Activated T-cell treated with anti-CD3 and anti-CD28 coated beads, Interleukin-2, amount 50 U/mL, for 4 hours (primary cell): ENCODE measurements at places on chromosomes 1 and 21.

GRCh38 chr1:116983112-116983511 lies 18.4 kb upstream of the CD101 start:
- no peak for DNase-seq

DNA sequence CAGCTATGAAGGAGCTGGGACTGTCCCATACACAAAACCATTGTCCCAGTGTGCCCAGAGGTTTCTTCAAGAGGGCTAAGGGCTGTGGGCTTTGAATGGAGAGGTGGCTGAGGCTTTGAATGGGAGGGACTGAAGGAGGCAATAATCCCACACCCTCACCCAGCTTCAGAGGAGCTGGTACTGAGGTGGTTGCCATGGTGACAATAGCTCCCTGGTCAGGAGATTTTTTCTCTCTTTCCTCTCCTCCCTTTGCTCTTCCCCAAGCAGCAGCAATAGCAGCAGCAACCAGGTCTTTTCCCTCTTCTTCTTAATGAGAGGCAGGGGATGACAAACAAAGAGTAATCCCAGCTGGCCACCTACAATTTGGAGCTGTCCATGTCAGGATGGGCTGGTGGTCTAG lies 1.6 kb downstream of the HPCAL4 start:
- DNase-seq: no peak

- no peak for DNase-seq
Measured at GRCh38 chr1:207459008-207459407, 4.9 kb downstream of the CR2 start.

DNA sequence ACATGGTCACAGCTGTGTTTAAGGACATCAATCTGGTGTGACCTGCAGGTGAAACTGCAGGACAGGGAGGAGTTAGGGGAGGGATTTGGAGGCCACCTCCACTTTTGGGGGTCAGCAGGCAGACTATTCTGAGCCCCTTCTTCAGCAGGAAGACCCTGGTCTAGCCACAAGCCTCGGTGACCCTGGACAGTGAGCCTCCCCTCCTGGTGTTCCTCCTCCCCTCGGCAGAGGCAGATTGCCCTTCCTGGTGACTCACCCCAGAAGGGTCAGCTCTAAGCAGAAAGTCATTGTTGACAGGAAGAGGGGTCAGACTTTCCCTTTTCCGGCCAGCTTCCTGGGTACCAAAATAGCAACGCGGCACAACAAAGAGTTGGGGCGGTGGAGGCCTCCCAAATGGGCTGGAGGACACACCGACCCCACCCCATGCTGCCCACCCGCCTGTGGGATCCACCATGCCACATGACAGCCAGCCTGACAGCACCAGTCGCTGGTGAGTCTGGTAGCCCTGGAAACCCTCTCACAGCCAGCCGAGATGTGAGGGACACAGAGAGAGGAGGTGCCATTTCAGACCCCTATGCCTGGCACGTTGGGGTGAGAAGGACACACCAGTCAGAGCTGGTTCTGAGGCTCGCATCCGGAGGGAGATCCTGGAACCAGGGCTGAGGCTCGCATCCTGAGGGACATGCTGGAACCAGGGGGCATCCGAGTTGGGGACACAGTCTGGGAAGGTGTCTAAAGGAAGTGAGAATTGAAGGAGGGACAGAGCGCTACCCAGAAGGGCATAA lies 14.7 kb upstream of the CSF1 start:
- DNase-seq: no peak

GRCh38 chr1:3459940-3460671 lies 5.6 kb downstream of the ARHGEF16 start:
- no peak for DNase-seq
